ENCODE measurements at places on chromosomes 2 and 18.

DNA sequence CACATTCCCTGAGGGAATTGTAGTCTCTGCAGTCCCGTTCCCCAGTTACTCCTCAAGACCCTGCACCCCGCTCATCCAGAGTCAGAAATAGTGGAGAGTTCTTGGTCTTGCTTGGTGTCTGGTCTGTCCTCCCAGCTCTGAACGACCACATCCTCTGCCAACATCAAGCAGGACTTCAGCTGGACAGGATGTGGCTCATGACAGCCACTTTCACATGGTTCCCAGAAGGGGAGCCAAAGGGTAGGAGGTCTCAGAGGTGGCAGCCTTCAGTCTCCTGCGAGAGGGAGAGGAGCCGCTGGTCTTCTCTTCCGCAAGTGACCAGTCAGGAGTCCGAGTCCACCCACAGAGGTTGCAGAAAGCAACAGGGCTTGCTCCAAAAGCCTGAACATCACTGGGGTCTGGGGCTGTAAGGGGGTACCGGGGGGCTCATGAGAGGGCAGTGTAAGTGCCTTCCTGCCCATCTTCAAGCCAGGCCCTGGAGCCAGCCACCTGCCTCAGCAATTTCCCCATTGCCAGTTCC lies 29.8 kb downstream of the B3GNT7 start:
- no peak for DNase-seq

- DNase-seq, result no peak
Measured at GRCh38 chr18:62953663-62954062, 238.3 kb downstream of the PHLPP1 start.

GRCh38 chr2:240213476-240214421 lies 73.3 kb upstream of the OTOS start:
- DNase-seq, result no peak

- DNase-seq, result no peak
Measured at GRCh38 chr2:239467956-239468490, 67.2 kb upstream of the HDAC4 start.

DNA sequence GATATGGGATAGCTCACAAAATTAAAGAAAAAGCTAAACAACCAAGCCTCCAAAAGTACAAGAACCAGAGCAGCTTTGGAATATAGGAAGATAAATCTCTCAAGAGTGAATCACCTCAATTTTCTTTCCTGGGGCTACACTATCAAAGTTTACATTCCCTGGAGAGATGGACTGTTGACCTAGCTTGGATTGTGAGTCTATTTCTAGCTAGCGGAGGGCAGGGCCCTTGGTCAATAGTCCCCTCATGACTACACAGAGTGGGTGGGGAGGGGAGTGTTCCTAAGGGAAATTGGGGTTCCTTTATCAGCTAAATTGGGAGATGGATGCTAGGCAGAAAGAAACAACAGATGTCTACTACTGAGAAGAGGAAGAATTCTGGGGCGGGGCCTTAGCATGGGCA lies 29.9 kb upstream of the EIF2AK3 start:
- no peak for DNase-seq

All from stimulated activated CD4-positive, alpha-beta T cell treated with anti-CD3 and anti-CD28 coated beads, Interleukin-1b, Interleukin-23, amount 100 ng/mL, for 1 hour (primary cell).